SK-MEL-5 (cell line): ENCODE measurements at places on chromosomes 4 and X. TPM values are rescaled to one million over a fixed set of nuclear protein-coding genes. Genes with fewer than 3 reads are reported as not detected.

Gene RHOXF1
- total RNA-seq: not detected in 2 replicates

Gene CFI
- total RNA-seq: 0.26 and 0.69 TPM in 2 replicates

Gene PABPC5
- total RNA-seq: 1.7 and 2.0 TPM in 2 replicates

GRCh38 chr4:112328734-112329130, 31.6 kb downstream of the ALPK1 start:
- DNase-seq: no peak

GRCh38 chrX:113470166-113470565, 629.5 kb upstream of the AMOT start:
- DNase-seq: no peak

- DNase-seq: no peak
Measured at GRCh38 chr4:15297344-15297743, 130.5 kb upstream of the C1QTNF7 start.

- no peak for DNase-seq
Measured at GRCh38 chr4:152946446-152946845, 10.3 kb downstream of the FHDC1 start.

DNA sequence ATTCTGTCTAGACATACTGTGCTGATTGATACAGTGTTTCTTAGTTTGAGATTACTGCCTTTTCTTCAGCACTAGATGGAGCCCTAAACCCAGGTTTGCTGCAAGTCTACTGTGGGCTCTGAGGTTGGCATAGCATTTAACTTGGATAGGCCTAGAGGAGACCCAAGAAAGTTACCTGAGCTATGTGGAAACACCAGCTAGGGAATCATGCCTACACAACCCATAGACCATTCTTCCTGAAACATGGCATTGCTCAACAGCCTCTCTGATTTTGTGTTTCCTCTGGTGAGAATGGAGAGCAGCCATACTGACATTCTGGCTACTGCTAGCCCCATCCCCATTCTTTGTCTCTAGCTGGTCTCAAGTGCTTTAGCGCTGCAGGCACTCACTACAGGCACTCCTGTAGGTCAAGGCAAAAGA, 287.7 kb upstream of the PCDH18 start:
- peak; percentile 76 for DNase-seq

- no peak for DNase-seq
Measured at GRCh38 chr4:73499996-73500765, 18.6 kb downstream of the AFM start.
